Nucleus accumbens (tissue), 56 donors: ENCODE measurements at places on chromosomes 11 and 22.

- DNase-seq: no peak
Measured at GRCh38 chr22:25702040-25702439, 39.9 kb upstream of the MYO18B start.

- no peak for DNase-seq
Measured at GRCh38 chr11:97905671-97906070, 1115.1 kb upstream of the CNTN5 start.

DNA sequence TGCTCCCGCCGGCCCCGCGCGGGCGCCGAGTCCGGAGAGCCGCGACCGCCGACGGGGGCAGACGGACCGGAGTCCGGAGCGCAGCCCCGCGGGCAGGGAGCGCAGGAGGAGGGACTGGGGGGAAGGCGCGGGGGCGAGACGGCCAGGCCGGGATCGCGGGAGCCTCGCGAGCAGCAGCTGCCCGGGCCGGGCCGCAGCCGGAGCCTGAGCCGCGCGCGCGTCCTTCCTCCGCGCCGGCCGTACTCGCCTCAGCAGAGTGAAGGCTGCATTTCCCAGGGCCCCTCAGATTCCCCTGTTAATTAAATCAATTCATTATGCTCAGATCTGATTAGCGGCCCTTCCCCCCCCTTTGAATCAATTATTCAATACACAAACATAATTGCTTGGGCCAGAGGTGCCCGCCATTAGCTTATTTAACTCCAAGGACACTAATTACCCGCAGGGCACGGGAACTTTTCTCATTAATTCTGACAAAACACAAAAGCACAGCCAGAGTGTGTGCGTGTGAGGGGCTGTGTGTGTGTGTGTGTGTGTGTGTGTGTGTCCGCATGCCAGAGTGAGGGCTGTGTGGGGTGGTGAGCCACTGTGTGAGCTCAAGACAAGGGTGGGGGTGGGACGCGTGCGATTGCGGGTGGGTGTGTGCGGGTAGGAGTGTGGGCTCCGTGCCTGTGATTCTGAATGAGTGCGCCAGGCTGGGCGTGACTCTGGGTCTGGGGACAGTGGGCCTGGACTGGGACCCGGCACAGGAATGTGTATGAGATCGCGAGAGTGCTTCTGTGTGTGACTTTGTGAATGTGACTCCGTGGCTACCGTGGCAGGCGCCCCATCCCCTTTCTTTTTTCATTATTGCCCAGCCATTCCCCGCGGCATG is 5.1 kb upstream of the LMO1 start:
- DNase-seq: no peak

DNA sequence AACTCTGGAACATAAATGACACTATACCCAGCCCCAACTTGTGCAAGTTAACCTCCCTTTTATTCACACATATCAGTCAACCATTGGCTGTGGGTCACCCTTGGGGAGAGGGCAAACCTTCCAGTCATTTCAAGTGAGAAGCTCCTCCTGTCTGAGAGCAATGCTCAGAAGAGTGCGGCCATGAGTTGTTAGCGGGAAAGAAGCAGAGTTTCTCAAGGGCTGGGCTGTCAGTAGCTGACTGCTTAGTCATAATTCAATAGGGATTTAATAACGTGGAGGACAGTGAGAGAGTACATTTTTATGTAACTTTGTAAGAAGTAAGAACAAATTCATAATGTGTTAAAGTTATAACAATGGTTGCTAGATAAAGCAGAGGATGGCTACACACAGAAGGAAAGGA is 5.1 kb downstream of the PATE2 start:
- DNase-seq: no peak

DNA sequence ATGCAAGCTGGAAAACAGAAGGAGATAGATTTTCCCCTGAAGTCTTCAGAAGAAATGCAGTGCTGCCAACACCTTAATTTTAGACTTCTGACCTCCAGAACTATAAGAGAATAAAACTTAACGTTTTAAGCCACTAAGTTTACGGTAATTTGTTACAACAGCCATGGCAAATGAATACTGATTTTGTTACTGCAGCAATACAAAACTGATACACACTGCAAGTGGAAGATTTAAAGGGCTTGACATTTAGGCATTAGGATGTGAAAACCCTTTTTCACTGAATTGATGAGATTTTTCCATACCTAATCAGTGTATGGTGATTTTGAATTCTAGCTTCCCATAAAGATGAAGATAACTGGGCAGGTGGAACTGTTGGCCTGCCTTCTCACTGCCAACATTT is 22.1 kb upstream of the LMO2 start:
- no peak for DNase-seq

- DNase-seq: no peak
Measured at GRCh38 chr11:17445240-17445795, 31.3 kb downstream of the ABCC8 start.

- no peak for DNase-seq
Measured at GRCh38 chr11:75924966-75925784, 110.2 kb downstream of the UVRAG start.

DNA sequence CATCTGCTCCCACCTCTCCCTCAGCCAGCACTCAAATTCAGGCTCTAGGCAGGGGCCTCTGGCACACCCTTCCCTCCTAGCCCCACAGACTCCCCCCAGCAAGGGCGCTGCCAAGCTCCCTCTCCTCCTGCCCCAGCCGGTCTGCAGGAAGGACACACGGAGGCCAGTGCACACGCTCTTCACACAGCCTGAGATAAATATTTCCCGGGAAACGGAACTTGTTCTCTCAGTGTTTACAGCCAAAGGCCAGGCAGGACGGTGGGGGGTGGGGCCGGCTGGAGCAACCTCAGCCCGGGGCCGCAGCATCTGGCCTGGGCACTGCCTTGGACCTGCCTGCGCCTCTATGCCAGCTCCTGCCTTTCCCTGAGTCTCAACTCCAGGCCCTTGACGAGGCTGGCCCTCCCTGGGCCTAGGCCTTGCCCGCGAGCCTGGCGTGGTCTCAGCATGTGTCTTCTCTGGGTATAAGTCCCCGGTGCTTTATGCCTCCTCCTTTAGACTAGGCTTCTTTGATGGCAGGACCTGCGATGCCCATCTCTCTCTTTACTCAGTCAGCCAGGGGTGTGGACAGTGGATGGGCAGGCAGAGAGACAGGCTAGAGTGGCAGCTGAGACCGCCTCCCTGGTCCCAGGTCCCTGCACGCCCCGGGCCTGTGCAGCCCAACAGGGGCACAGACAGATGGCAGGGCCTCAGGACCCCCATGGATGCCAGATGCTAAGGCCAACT is 48.4 kb downstream of the PDE2A start:
- DNase-seq: peak; percentile 20

DNA sequence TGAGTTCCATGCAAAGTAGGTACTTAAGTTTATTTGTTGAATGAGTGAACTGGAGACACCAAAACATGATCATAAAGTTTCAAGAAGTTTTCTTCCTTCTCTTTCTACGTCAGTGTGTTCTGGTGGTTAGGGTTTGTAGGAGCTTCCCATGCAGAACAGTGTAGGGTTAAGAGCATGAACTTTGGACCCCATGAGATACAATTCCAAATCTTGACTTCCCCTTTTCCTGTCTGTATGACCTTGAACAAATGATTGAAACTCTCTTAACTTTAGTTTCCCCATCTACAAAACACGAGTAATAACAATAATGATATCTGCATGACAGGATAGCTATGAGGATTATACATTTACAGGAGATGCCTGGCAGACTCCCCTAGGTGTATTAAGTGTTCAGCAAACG is 41.0 kb upstream of the TENM4 start:
- no peak for DNase-seq

DNA sequence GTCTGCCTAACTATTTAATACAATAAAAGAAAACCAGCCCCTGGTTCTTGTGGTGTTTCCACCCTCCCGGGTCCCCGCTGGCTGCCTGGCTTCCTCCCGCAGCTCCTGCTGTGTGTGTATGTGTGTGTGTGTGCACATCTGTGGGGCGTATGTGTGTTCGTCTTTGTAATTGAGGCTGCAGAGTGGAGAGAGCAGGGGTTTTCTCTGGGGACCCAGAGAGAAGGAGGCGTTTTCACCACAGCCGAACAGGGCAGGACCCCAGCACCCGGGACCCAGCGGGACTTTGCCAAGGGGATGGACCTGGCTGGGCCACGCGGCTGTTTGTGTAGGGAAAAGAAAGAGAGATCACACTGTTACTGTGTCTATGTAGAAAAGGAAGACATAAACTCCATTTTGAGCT is 42.7 kb downstream of the IGLL1 start:
- no peak for DNase-seq

DNA sequence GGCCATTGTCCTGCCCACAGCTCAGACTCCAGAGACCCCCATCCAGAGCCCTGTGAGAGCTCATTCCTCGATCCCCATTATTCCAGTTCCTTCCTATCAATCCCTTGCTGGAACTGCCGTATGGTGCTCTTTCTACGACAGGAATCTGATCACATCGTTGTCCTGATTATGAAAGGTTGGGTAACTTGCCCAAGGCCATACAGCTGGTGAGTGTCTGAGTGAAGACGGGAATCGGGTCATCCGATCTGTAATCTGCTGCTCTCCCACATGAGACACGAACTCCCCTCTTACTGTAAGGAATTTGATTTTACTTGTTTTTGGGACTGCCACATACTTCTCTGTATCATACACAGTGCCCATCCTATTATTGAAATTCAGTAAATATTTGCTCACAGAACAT is 149.1 kb downstream of the OPCML start:
- DNase-seq: no peak

DNA sequence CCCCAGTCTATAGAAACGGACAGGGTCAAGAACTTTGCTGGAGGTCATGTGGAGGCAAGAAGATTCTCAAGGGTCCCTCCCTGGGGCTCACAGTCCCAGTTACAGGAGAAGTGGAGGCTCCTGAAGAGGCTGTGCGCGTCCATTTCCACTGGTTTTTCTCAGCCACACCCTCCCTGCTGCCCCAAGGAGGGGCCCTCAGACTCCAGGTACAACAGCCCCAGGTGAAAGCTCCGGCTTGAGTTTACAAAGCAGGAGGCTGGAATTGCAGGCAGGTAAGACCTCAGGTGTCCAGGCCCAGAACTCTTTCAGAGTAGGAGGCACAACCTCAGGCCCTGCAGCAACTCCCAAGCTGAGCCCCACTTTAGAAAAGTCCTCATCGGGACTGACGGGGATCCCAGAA is 3.1 kb downstream of the SHANK2 start:
- no peak for DNase-seq

DNA sequence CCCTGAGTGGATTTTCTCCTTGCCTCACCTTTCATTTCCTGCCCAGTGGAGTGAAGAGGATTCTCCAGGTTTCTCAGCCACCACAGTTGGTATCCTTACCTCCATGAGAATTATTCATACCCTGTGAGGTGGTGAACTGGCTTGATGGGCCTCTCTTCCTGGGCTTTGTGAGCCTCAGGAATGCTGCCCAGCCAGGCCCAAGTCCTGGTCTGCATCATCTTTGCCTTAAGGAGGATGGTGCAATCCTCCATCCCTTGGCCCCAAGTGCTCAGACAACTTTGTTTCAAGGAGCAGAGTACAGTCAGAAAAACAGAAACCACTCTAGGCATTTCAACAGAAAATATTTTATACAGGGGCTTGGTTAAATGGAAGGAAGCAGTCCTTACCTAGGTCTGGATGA is 114.2 kb upstream of the CADM1 start:
- DNase-seq: no peak

DNA sequence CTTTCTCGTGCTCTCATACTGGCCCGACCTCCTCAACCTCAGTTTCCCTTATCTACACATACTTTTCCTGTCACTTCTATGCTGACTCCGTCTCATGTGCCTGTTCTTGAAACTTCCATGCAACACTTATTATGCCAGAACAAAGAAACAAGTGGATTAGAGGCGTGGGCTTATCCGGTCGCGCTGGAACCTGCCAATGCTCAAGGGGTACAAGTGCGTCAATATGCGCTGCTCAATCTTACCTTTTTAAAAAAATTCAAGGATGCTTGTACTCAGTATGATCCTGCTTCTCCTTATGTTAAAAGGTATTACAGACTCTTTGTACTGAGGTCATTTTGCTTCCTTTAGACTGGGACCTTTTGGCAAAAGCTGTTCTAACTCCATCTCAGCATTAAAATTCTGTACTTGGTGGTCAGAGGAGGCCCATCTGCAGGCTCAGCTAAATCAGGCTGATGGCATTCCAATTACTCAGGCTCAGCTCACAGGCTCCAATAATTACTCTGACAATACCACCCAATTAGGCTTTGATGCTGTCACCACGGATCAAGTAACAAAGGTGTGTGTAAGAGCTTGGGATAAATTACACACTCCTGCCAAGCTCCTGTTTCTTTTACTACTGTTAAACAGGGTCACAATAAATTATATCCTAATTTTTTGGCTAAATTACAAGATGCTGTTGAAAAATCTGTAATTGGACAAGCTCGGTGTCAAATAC is 26.3 kb upstream of the ALDH3B2 start:
- no peak for DNase-seq
